Activated T-helper 17 cell treated with anti-CD3 and anti-CD28 coated beads, Interleukin-2, amount 50 U/mL, for 72 hours (primary cell): ENCODE measurements at places on chromosomes 7 and 10.
A peak's percentile ranks its signal among the peaks of the same experiment; 100 is the strongest.

- H3K36me3 ChIP-seq, result no peaks in the 10 kb centered on the region
- no peaks in the 10 kb centered on the region for H3K4me1 ChIP-seq
- H3K4me3 ChIP-seq, result no peak overlapping the region
- H3K27ac ChIP-seq, result no peak overlapping the region
- peaks cover 4% of the 10 kb centered on the region for H3K27me3 ChIP-seq
- no peak for ATAC-seq
Measured at GRCh38 chr10:86651021-86651471, 3.3 kb upstream of the OPN4 start.

DNA sequence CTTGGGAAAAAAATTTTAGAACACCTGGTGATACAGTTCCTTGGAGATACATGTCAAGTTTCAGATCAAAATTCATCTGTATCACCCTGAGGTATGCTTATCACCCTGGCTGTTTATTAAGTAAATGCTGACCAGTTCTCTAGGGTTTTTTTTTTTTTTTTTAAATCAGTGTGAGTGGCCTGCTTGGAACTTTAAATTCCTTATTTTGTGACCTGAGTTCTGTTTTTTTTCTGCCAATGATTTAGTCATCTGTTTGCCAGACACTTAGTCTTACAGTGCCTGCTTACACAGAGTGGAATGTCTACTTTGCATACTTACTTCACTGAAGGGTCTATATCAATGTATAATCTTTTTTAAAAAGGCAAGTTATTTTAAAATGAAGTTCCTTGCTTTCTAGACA, 1.8 kb downstream of the TSPAN13 start:
- H3K4me1 ChIP-seq, result peaks cover 11% of the 10 kb centered on the region
- H3K27ac ChIP-seq, result no peak overlapping the region
- H3K4me3 ChIP-seq, result peak overlapping the region; percentile 82
- H3K36me3 ChIP-seq, result no peaks in the 10 kb centered on the region
- peaks cover 27% of the 10 kb centered on the region for H3K27me3 ChIP-seq

- peak; percentile 85 for ATAC-seq
- peaks cover 13% of the 10 kb centered on the region for H3K4me1 ChIP-seq
- H3K36me3 ChIP-seq, result no peaks in the 10 kb centered on the region
- H3K27me3 ChIP-seq, result peaks cover 11% of the 10 kb centered on the region
- peak overlapping the region; percentile 39 for H3K4me3 ChIP-seq
Measured at GRCh38 chr7:157490465-157490912, 153.7 kb downstream of the DNAJB6 start.

DNA sequence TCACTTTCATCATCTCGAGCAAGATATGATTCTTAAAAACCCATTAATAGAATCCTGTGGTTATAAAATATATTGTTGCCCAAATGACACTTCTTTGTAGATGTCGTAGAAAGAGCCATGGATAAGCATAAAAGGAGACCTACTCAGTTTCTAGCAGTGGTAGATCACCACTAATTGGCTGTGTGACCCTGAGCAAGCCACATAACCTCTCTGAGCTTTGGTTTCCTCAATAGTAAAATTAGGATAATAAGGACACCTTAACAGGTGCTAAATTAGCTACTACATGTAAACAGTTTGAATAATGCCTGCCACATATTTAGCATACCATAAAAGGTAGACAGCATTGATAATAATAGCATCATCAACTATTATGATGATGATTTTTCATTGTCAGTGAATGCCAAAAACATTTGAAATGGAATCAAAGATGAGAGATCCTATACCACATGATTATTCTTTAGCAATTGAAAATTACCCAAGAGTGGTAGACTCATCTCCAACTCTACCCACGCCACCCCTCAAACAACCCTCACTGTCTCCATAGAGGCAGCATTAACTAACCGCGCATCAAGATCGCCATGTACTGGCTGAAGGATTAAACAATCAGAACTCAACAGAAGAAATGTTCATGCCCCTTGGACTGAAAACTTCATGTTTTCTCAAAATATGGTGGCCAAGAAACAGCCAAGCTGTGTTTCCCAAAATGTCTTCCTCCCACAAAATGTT, 45.8 kb downstream of the CHST15 start:
- no peaks in the 10 kb centered on the region for H3K27me3 ChIP-seq
- H3K36me3 ChIP-seq, result peaks cover 4% of the 10 kb centered on the region
- no peak for ATAC-seq
- H3K27ac ChIP-seq, result no peak overlapping the region
- peaks cover 8% of the 10 kb centered on the region for H3K4me1 ChIP-seq

- H3K4me1 ChIP-seq, result peaks cover 22% of the 10 kb centered on the region
- no peak overlapping the region for H3K4me3 ChIP-seq
- peak; percentile 51 for ATAC-seq
- H3K36me3 ChIP-seq, result peaks cover 11% of the 10 kb centered on the region
- H3K27ac ChIP-seq, result no peak overlapping the region
- no peaks in the 10 kb centered on the region for H3K27me3 ChIP-seq
Measured at GRCh38 chr10:45586028-45586824, 86.3 kb downstream of the ZFAND4 start.

GRCh38 chr7:86908948-86909347, 150.5 kb downstream of the ELAPOR2 start:
- no peaks in the 10 kb centered on the region for H3K27me3 ChIP-seq
- no peaks in the 10 kb centered on the region for H3K4me1 ChIP-seq
- no peak for ATAC-seq
- H3K4me3 ChIP-seq, result no peak overlapping the region
- no peaks in the 10 kb centered on the region for H3K36me3 ChIP-seq

DNA sequence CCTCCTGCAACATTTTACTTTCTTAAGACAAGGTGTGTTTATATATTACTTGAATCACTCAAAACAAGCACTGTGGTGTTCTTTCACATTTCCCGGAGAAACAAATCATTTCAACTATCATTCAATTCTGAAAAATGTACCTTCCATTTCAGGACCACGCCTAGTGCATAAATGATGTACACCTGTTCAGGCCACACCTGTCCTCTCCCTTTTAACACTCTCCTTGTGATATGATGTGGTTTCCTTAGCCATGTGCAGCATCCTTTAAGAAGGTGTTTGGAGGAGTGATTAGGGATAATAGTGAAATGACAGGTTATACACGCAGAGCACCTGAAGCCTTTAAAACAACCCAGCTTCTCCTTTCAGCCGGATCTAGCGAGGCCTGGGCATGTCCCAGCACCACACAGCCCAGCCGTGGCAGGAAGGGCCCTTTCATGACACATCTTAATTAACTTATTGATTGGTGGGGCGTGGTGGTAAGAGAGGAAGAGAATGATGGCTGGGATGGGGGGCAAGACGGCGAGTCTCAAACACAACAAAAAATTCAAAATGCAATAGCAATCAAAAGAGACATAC, 26.9 kb downstream of the ABLIM1 start:
- no peaks in the 10 kb centered on the region for H3K36me3 ChIP-seq
- peaks cover 47% of the 10 kb centered on the region for H3K27me3 ChIP-seq
- peaks cover 11% of the 10 kb centered on the region for H3K4me1 ChIP-seq
- H3K27ac ChIP-seq, result peak overlapping the region; percentile 55
- peak overlapping the region; percentile 81 for H3K4me3 ChIP-seq
- ATAC-seq, result no peak

DNA sequence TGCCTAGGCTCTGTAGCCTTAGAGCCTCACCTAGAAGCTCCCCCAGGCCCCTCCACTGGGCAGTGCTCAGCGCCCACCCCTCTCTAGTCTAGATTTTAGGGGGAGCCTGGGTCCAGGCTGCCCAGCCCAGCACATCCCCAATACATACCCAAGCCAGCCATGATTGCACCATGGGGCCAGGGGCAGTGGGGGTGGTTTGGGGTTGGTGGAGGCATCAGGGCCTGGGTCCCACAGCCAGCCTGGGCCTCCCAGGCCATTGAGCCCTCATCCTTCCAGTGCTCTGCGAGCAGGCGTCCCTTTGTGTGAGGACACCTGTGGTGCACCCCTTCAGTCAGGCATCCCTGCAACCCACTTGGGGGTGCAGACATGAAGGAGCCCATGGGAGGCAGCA, 76.9 kb upstream of the RET start:
- no peaks in the 10 kb centered on the region for H3K36me3 ChIP-seq
- H3K27me3 ChIP-seq, result peaks cover 3% of the 10 kb centered on the region
- ATAC-seq, result no peak
- no peak overlapping the region for H3K27ac ChIP-seq
- H3K4me1 ChIP-seq, result no peaks in the 10 kb centered on the region
